ENCODE measurements at places on chromosomes 1 and 21. TPM values are rescaled to one million over a fixed set of nuclear protein-coding genes. Genes with fewer than 3 reads are reported as not detected.

Gene MIXL1
- total RNA-seq, result not detected

- DNase-seq, result peak; percentile 3
These were observed 65.6 kb downstream of the OPTC start for GRCh38 chr1:203559523-203559922.

DNA sequence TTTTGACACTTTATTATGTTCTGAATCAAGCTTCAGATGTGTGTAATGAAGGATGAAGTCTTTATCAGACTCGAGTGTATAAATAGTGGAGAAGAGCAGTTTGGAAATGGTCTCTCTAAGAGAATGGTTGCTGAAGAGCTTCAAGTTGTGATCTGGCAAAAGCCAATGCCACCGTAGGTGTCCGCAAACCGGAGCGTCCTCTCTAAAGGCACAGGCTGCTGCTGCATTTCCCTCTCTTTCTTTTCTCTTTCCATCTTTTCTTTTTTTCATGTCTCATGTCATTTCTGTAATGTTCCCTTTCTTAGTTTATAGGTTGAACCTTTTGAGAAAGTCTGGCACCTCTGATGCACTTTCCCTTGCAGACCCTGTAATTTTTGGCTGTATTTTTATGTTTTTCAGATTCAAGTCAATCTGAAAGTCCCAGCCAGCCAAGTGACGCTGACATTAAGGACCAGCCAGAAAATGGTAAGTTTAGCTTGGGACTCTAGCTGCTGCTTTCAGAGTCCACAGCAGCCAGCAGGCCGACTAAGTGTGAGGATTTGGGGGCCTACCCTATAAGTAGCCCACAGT lies 194.8 kb downstream of the NFIA start:
- DNase-seq, result no peak

Gene AMY1A
- not detected for total RNA-seq

Gene AMY1C
- total RNA-seq, result not detected

- DNase-seq, result no peak
These were observed 8.9 kb downstream of the MRTO4 start for GRCh38 chr1:19260211-19261138.

Gene CDC42BPA
- 6.2 TPM for total RNA-seq

- DNase-seq, result no peak
These were observed 7.8 kb downstream of the VANGL2 start for GRCh38 chr1:160407839-160408801.

Gene ACKR1
- not detected for total RNA-seq

Gene FNDC10
- 1.5 TPM for total RNA-seq

GRCh38 chr1:199995096-199995685 lies 32.3 kb upstream of the NR5A2 start:
- no peak for DNase-seq

- no peak for DNase-seq
These were observed 70.4 kb upstream of the ADAM30 start for GRCh38 chr1:119966681-119967080.

Gene TSSK3
- 1.9 TPM for total RNA-seq

DNA sequence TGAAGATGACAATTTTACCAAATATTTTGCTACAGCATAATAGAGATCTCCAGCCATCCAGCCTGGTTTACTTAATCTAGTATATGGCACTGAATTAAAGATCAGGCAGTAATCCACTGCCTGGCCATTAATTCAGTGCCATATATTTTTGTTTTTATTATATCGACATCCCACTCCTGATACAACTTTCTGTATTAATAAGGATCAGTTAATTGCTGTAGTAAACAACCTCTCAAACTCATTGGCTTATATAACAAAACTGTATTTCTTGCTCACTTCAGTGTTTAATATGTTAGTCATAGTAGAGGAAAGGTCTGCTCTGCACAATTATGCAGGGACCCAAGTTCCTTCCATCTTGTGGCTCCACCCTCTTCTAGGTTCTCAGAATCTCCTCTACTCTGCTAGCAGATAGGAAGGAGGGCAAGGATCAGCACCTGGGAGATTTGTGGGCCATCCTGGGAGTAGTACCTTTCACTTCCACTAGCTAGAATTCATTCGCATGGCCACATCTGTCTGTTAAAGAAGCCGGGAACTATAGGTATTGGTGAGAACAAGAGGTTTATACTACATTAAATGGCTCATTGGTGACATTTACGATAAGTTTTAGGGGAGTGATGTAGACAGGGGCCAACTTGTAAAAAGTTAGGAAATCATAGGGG lies 3.6 kb upstream of the ZDHHC18 start:
- no peak for DNase-seq

Gene SLC5A9
- total RNA-seq, result not detected

- no peak for DNase-seq
These were observed 12.9 kb downstream of the TNFRSF1B start for GRCh38 chr1:12179676-12180075.

GRCh38 chr1:106925750-106926149 lies 130.7 kb upstream of the PRMT6 start:
- DNase-seq, result no peak

DNA sequence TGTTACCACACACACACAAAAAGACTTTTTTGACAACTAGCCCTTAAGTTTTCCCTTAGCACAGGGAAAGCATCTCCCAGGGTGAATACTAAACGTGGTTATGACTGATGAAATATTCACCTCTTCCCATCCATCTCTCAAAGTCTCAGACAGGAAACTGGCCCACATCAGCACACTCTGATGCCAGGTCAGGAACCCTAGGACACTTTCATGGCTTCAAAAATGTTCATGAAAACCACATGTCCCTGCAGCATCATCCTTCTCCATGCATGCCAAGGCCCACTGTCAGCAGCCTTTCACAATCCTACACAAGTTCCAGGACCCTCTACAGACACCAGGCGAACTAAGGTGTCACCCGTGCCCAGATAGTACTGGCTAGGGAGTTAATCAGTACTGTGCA lies 68.7 kb downstream of the DNTTIP2 start:
- no peak for DNase-seq

GRCh38 chr1:172821609-172822274 lies 162.8 kb downstream of the FASLG start:
- no peak for DNase-seq

Data from activated T-cell treated with anti-CD3 and anti-CD28 coated beads, Interleukin-2, amount 50 U/mL, for 72 hours (primary cell).